ENCODE measurements at places on chromosomes 7 and 10. TPM values are rescaled to one million over a fixed set of nuclear protein-coding genes. Genes with fewer than 3 reads are reported as not detected.

DNA sequence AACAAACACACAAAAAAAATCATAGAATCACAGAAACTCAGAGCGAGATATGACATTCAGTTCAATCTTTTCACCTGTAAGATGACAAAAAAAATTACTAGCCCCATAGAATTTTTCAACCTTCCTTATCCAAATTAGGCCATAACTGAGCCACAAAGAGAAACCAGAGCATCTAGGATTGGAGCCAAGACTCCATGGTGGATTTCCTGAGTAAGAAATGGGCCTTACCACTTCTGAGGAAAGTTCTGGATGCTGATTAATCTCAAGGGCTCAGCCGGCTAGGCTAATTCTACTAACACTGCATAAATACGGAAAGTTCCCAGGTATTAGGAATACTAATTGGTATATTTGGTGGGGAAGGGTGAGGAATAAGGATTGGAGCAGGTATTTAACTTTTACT is 16.8 kb downstream of the LIPM start:
- peaks cover 2% of the 10 kb centered on the region for H3K4me1 ChIP-seq
- no peaks in the 10 kb centered on the region for H3K27me3 ChIP-seq
- H3K27ac ChIP-seq: no peak overlapping the region
- DNase-seq: peak; percentile 72
- H3K36me3 ChIP-seq: no peaks in the 10 kb centered on the region

- DNase-seq: no peak
- peaks cover 22% of the 10 kb centered on the region for H3K36me3 ChIP-seq
- no peaks in the 10 kb centered on the region for H3K27me3 ChIP-seq
- no peaks in the 10 kb centered on the region for H3K4me1 ChIP-seq
- no peak overlapping the region for H3K27ac ChIP-seq
These were observed 70.3 kb downstream of the WDR37 start for GRCh38 chr10:1126461-1126860.

- H3K4me1 ChIP-seq: peaks cover 11% of the 10 kb centered on the region
- H3K27ac ChIP-seq: no peak overlapping the region
- H3K36me3 ChIP-seq: no peaks in the 10 kb centered on the region
- no peaks in the 10 kb centered on the region for H3K27me3 ChIP-seq
- no peak overlapping the region for H3K4me3 ChIP-seq
These were observed 10.8 kb upstream of the CLDN4 start for GRCh38 chr7:73820013-73820412.

DNA sequence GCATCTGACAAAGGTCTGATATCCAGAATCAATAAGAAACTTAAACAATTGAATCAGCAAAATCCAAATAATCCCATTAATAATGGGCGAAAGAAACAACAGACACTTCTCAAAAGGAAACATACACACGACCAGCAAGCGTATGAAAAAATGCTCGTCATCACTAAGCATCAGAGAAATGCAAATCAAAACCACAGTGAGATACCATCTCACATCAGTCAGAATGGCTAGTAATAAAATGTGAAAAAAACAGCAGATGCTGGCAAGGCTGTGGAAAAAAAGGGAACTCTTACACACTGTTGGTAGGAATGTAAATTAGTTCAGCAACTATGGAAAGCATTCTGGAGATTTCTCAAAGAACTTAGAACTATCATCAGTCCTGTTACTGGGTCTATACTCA is 496.7 kb downstream of the SH2D4B start:
- DNase-seq: no peak
- H3K27ac ChIP-seq: no peak overlapping the region
- no peaks in the 10 kb centered on the region for H3K36me3 ChIP-seq

DNA sequence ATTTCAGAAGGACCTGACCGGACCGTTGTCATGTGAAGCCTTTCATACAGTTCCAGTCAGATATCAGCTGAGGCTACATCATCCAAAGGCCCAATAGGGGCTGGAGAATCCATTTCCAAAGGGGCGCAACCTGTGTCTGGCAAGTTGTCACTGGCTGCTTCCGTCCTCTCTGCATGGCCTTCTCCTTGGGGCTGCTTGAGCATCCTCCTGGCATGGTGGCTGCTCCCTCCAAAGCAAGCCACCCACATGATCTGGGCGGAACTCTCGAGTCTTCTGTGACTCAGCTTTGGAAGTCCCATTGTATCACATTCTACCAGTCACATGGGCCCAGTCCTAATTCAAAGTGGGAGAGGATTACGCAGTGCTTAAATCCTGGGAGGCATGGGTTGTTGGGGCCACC is 207.0 kb upstream of the SHH start:
- no peaks in the 10 kb centered on the region for H3K36me3 ChIP-seq
- no peak for DNase-seq
- H3K4me3 ChIP-seq: no peak overlapping the region

DNA sequence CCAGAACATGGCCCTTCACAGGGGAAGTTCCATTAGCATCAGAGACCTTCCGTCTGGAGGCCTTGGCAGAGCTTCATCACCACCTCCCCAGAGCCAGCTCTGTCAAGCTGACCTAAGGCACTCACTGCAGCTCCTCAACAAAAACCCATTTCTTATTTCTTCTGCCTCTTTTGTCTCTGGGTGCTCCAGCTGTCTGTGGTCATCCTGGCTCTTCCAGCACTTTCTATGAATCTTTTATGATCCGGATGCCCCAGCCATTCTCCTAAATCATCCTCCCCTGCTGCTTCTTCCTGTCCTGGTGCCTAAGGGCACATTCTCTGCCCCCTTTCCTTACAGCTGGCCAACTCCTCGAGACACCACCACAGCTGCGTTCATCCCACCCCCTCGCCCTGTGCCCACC is 171.7 kb upstream of the INSYN2A start:
- no peaks in the 10 kb centered on the region for H3K27me3 ChIP-seq
- no peak for DNase-seq
- no peak overlapping the region for H3K4me3 ChIP-seq
- H3K36me3 ChIP-seq: no peaks in the 10 kb centered on the region

GRCh38 chr7:98982686-98983085 is 104.4 kb downstream of the TRRAP start:
- DNase-seq: no peak
- peaks cover 21% of the 10 kb centered on the region for H3K36me3 ChIP-seq
- no peaks in the 10 kb centered on the region for H3K27me3 ChIP-seq
- no peak overlapping the region for H3K27ac ChIP-seq

DNA sequence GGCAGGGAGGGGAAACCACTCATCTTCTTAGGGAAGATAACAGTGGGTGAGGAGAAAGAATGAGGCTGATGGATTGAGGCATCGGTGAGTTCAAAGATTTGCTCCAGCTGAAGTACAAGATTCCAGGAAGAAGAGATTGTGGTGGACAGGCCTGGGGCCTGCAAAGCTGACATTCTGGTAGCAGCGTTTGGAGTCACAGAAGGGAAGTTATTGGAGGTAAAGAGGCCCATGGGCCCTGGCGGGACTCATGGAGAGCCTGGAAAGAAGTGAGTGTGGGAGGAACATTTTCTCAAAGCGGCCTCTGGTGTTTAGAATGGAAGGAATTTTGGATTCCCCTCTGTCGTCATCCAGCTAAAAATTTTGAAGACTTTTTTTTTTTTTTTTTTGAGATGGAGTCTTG is 160.0 kb upstream of the KLF6 start:
- no peaks in the 10 kb centered on the region for H3K27me3 ChIP-seq
- no peak for DNase-seq
- no peak overlapping the region for H3K27ac ChIP-seq
- H3K36me3 ChIP-seq: no peaks in the 10 kb centered on the region
- peaks cover 2% of the 10 kb centered on the region for H3K4me1 ChIP-seq

DNA sequence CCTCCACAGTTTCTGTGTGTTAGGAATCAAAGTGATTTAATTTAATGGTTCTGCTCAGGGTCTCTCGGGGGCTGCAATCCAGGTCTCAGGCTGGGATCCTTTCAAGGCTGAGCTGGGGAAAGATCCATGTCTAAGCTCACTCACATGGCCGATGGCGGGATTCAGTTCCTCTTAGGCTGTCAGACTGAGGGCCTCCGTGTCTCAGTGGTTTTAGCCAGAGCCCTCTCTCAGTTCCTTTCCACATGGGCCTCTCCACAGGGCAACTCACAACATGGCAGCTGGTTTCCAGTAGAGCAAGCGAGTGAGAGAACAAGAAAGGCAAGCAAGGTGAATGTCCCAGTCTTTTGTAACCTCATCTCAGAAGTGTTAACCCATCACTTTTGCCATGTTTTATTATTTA is 26.9 kb downstream of the CAV1 start:
- no peaks in the 10 kb centered on the region for H3K27me3 ChIP-seq
- H3K4me1 ChIP-seq: peaks cover 17% of the 10 kb centered on the region
- no peak for DNase-seq
- no peak overlapping the region for H3K27ac ChIP-seq
- H3K36me3 ChIP-seq: peaks cover 14% of the 10 kb centered on the region
- no peak overlapping the region for H3K4me3 ChIP-seq

DNA sequence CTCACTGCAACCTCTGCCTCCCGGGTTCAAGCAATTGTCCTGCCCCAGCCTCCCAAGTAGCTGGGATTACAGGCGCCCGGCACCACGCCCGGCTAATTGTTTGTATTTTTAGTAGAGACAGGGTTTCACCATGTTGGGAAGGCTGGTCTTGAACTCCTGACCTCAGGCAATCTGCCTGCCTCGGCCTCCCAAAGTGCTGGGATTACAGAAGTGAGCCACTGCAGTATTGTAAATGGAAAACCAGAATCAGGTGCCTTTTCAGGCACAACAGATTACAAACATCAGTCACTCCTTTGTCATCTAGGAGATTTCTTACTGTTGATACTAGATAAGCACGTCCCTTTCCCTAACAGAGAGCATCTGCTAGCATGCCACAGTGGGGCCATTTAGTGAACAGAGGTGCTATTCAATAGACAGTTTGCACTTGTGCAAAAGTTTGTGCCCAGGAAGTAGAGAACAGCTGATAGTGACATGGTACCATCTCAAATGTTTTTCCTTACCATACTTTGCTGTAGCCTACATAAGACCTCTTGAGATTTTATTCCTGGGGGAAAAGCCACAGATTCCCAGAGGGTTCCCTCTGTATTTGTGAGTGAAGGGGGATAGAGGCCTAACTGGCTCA is 24.5 kb upstream of the WAC start:
- no peak for DNase-seq
- no peak overlapping the region for H3K27ac ChIP-seq
- no peaks in the 10 kb centered on the region for H3K4me1 ChIP-seq

- peak; percentile 99 for DNase-seq
- no peak overlapping the region for H3K4me3 ChIP-seq
- H3K36me3 ChIP-seq: no peaks in the 10 kb centered on the region
These were observed 605.4 kb downstream of the INHBA start for GRCh38 chr7:41097501-41097900.

DNA sequence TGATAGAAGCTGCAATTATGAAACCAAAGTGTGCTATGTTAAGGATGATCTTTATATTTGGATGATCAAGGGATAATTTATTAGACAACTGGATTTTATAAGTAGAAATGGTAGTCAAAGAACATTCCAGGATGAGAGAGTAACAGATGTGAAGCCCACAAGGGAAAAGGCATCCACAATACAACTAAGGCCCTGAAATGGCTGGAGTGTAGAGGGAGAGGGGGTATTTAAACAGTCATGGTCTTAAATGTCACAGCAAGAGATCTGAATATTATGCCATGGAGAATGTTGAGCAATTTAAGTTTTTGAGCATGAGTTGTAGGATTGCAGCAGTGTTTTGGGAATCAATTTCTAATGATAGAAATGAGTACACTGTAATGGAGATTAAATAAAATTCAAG is 282.3 kb upstream of the DKK1 start:
- no peaks in the 10 kb centered on the region for H3K27me3 ChIP-seq
- H3K4me1 ChIP-seq: peaks cover 14% of the 10 kb centered on the region
- no peaks in the 10 kb centered on the region for H3K36me3 ChIP-seq
- DNase-seq: no peak

- H3K27ac ChIP-seq: no peak overlapping the region
- H3K36me3 ChIP-seq: no peaks in the 10 kb centered on the region
- no peaks in the 10 kb centered on the region for H3K27me3 ChIP-seq
- peaks cover 5% of the 10 kb centered on the region for H3K4me1 ChIP-seq
- DNase-seq: no peak
These were observed 63.2 kb downstream of the MKI67 start for GRCh38 chr10:128062881-128063563.

GRCh38 chr7:18577096-18577771 is 81.7 kb downstream of the HDAC9 start:
- no peaks in the 10 kb centered on the region for H3K36me3 ChIP-seq
- DNase-seq: no peak
- H3K4me3 ChIP-seq: no peak overlapping the region
- no peak overlapping the region for H3K27ac ChIP-seq

DNA sequence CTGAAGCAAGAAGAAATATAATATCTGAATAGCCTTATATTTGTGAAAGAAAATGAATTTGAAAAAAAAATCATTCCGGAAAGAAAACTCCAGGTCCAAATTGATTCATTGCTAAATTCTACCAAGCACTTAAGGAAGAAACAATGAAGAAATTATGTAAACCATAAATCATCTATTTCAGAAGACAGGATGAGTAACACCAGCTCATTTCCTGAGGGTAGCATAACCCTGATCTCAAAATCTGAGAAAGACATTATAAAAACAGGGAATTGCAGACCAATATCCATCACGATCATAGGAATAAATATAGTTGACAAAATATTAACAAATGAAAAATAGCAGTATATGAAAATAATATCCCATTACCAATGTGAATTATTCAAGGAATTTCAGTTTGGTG is 70.1 kb upstream of the RAB18 start:
- H3K27me3 ChIP-seq: no peaks in the 10 kb centered on the region
- no peaks in the 10 kb centered on the region for H3K36me3 ChIP-seq
- DNase-seq: no peak

DNA sequence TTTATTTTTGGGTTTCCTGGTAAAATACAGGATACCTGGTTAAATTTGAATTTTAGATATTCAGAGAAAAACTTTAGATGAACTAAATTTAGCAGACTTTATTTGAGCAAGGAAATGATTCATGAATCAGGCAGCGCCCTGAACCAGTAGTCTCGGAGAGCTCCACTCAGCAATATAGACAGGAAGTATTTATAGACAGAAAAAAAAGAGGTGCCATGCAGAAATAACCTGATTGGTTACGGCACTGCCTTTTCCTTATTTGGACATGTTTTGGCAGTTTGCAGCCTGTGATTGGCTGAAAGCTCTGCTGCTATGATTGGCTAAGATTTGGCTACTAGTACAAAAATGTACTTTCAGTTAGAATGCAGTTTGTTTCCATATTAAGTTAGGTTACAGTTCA is 198.3 kb upstream of the DKK1 start:
- no peak overlapping the region for H3K4me3 ChIP-seq
- DNase-seq: peak; percentile 22
- H3K36me3 ChIP-seq: no peaks in the 10 kb centered on the region
- no peaks in the 10 kb centered on the region for H3K27me3 ChIP-seq

- H3K4me3 ChIP-seq: no peak overlapping the region
- H3K4me1 ChIP-seq: no peaks in the 10 kb centered on the region
- no peaks in the 10 kb centered on the region for H3K36me3 ChIP-seq
- no peak overlapping the region for H3K27ac ChIP-seq
- peak; percentile 35 for DNase-seq
These were observed 274.4 kb downstream of the THSD7A start for GRCh38 chr7:11557627-11558026.

SPAM1 gene
- total RNA-seq: not detected

NUTM2B gene
- total RNA-seq: 0.51 TPM

ICA1 gene
- under 0.01 TPM for total RNA-seq

PLEKHA1 gene
- total RNA-seq: 9.5 TPM

MICU1 gene
- total RNA-seq: 52.1 TPM

SHTN1 gene
- total RNA-seq: 0.26 TPM
